ENCODE measurements at places on chromosomes 2 and 18.

DNA sequence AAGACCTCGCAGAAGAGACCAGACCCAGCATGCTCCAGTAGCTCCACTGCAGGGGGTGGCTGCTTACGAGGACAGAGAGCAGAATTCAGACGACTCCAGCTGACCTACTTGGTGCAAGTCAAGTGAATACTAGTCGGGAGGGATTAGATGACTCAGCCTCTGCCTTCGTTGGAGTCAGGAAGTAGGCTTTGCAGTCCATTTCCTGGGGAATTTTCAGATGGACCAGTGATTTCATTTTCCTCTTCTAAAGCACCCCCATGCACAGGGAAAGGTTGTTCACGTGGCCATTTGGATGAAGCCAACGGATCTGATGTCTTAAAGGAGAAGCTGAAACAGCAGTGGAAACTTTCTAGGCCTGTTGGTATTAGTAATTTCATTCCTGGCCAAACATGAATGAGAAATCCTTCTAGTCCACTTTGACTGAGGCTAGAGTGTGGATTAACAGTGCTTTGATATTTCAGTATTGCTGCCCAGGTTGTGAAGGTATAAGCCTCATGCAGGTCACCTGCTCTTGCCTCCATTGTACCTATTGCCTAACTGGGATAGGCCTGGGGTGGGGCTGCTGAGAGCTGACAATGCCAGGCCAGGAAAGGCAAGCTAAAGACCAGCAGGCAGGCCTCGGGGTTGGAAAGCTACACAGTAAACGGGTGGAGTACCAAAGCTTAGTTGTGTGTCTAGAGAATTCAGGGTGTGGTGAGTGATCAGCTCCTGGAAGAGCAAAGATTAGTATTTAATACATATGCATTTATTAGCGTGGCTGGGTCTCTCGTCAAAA is 117.6 kb upstream of the FOSL2 start:
- peak; percentile 46 for DNase-seq

- no peak for DNase-seq
Measured at GRCh38 chr2:241816431-241817121, 7.6 kb downstream of the NEU4 start.

DNA sequence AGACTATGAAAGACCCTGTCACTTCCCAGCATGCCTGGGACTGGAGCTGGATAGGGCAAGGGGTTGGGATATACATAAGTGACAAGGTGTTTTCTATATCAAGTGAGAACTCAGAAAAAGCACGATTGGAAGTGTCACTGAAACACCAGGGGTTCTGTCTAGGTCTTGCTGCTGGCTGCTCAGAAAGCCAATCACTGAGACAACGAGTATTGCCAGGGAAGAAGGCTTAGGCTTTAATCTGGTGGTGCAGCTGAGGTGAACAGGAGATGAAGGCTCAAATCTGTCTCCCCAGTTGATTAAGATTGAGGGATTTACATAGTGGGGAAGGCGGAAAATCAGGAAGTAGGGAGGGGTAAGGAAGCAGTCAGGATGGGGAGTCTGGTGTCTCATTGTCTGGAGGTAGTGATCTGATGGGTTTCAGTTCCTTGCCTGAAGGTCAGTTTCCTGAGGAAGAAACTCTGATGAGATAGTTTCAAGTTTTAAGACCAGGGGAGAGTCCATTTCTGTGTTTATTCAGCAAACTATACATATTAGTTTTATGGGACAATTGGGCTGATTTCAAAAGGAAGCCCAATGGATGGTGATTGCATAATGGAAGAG is 3.5 kb upstream of the C2orf74 start:
- no peak for DNase-seq

DNA sequence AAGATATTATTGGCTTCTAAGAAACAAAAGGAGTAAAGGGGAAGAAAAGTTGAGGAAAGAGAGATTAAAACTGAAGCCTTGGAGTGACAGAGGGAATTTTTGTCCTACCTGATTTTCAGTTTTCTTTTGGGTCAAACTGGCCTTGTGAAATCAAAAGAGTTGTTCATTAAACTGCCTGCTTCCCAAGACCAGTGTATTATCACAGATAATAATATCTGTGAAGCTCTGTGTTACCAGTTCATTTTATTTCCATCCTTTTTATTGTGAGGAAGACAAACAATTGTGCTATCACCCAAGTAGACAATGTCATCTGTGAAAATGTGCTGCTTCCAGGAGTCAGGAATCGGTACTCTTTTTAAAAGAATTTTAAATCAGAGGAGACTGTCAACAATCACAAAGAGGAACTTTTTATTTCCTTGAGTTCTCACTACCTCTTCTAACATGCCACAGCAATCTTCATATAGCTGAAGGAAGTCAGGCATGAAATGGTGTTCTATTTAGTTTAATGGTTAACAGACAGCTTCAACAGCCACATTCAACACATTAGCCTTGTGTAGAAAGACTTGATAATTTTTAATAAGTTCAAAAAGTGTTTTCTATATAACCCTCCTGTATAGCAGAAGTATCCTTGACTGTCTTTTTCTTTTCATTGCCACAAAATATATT is 554.8 kb downstream of the PIK3C3 start:
- no peak for DNase-seq

DNA sequence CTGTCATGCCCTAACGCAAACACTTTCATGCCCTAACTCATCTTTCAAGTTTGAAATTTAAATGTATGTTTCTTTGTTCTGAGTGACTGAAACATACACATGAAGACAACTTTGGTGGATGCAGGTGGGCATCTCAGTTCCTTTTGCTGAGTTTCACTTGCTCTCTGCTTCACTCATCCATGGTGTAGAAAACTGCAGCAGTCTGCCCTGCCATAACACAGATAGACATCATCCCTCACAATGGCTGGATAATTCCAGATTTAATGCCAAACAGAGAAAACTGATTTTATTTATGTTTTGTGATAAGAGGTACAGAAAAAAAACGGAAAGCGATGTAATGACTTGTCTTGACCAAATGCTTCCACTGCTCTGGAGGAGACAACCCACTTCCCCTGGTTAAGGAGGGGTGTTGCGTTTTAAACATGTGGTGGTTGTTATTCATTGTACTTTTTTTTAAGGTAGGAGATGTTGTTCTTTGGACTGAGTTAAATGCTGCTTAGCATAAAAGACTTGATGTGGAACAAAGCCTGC is 70.4 kb downstream of the RHBDD1 start:
- no peak for DNase-seq

- DNase-seq: peak; percentile 72
Measured at GRCh38 chr2:112577756-112578155, 6.7 kb upstream of the CHCHD5 start.

DNA sequence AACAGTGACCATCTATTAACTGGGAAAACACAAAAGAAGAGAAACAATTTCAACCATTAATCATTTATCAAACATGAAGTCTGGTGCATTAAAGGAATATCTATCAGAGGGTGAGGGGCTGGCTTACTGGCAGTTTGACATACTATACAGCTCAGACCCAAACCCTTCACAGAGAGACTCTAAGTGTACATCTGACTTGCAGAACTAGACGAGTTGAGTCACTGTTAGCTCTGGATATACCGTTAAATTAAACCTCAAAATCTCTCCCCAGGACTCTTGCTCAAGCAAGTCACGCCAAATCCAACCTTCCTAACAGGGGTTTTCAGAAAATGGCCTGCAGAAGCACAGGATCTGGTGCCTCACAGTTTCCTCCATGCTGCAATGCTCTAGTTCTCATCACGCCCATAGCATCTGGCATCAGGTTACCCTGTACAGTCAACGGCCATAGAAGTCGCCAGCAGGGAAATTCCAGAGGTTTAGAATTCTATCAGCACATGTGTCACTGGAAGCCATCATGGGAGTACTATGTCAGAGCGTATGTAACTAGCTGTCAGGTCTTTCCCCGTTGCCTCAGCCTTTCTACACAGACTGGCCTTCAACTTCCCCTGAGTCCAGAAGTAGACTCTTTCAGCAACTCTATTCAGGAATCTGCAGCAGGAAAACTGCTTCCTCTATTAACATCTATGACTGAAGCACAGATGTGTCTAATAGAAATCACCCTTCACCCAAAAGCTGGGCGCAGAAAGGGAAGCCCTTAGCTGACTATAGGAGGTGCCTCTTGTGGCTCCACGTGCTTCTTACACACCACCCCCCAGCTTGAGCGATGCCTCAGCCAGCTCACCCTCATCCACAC is 9.3 kb downstream of the TGOLN2 start:
- DNase-seq: no peak

GRCh38 chr2:60976256-60976850 is 41.2 kb upstream of the PEX13 start:
- no peak for DNase-seq

- DNase-seq: no peak
Measured at GRCh38 chr2:50863218-50863617, 168.7 kb downstream of the NRXN1 start.

DNA sequence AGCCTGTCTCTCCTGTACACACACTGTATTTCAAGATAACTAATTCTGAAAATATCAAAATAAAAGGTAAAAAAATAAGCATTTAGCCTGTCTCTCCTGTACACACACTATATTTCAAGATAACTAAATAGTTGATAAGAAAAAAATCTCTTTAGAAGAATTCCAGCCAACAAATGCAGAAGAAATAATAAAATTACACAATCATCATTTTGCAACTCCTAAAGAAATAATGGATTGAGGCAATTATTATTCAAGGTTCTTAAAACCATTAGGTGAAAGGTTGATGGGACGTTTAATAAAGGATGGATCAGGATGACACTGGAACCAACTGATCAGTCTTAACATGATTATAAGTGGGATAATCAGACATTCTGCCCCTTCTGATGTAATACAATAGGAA is 148.0 kb upstream of the FN1 start:
- DNase-seq: no peak

- no peak for DNase-seq
Measured at GRCh38 chr2:224915136-224915535, 127.1 kb downstream of the DOCK10 start.

Measured in myocyte (in vitro differentiated cells).